Breast epithelium (tissue), 4 donors: ENCODE measurements at places on chromosomes 12 and 14.
A peak's percentile ranks its signal among the peaks of the same experiment; 100 is the strongest.

GRCh38 chr14:50263321-50263720 lies 31.9 kb upstream of the SOS2 start:
- no peak for DNase-seq

GRCh38 chr12:91590966-91591638 lies 408.5 kb upstream of the DCN start:
- DNase-seq: no peak

- DNase-seq: no peak
Measured at GRCh38 chr14:57979376-57980048, 113.6 kb upstream of the SLC35F4 start.

GRCh38 chr14:51121096-51121495 lies 26.2 kb upstream of the TRIM9 start:
- DNase-seq: no peak

- peak; percentile 13 for DNase-seq
Measured at GRCh38 chr14:103283916-103284315, 50.1 kb upstream of the EIF5 start.

DNA sequence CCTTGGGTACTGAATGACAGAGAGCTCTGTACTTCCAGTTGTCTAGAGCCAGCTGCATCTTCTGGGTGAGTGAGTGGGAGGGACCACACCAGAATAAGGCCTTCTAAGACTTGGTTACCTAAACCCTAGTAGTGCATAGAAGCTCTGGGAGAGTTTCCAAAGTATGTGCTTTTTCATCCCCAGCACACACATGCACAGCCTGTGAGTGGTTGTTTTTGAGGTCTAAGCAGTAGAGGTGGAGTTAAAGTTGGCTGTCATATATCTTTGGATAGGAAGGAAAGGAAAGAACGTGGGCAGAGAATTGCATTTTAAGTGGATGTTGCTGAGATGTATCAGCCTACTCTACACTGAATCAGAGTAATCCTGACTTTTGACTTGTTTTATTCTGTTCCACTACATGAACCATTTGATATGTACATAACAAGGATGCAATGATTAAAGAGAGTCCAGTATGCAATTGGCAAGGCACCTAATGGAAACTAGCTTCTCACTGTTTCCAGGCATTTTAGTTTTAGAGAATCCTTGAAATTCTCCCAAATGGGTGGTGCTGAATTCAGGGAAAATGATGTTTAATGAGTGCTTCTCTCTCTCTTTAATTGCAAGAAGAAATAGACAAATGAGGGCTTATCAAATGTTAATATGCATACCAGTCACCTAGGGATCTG lies 51.8 kb upstream of the PRICKLE1 start:
- DNase-seq: no peak

GRCh38 chr14:94857950-94858349 lies 88.0 kb upstream of the GSC start:
- no peak for DNase-seq

- DNase-seq: no peak
Measured at GRCh38 chr14:57820581-57820980, 45.3 kb downstream of the SLC35F4 start.

DNA sequence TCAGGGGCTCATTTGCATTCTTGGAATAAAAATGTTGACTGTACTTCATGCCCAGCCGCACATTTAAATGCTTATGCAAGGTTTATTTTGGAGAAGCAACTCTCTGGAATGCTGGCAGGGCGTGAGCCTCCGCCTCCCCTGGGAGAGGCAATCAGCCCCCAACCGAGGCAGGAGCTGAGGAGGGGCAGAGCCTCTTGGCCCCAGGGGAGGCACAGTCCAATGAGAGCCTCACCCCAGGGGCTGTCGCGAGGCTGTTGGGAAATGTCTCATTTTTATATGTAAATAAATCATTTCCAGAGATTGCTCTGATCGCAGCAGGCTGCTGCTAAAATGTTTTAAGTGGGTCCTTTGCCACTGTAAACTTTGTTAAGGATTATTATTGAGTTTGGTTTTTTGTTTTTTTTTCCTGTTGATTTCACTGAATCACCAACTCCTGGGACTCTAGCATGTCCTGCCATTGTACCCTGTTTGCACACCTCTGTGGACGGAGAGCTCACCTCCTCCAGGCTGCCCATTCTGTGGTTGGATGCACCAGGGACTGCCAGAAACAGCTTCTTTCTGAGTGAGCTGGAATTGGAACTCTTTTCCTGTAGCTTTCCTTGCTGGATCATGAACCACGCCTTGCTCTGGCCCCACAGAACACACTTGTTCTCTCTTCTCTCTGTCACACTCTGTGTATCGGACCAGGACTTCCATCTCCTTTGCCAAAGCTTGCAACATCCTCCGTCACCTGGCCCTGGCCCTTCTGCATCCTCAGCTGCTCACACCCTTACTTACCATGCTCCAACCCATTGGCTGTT lies 46.9 kb upstream of the FAM181A start:
- DNase-seq: no peak

DNA sequence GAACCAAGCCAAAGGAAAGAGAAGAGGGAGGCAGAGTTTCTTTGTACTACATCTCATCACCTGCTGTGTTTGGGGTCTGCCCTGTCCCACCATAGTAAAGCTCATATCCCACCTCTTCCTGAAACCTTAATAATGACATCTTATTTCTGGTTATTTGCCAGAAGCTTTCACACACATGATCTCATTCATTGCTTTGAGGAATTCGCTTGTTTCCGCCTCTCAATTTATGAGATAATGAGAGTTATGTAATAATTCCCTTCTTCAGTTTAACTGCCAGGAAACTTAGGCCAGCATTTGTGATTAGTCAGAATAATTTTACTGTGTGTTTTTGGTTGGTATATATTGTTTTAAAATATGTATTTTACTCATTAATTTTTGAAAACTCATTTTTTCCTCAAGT lies 205.2 kb downstream of the CACNA1C start:
- DNase-seq: no peak

- DNase-seq: no peak
Measured at GRCh38 chr12:101051901-101052550, 158.0 kb downstream of the SLC5A8 start.

DNA sequence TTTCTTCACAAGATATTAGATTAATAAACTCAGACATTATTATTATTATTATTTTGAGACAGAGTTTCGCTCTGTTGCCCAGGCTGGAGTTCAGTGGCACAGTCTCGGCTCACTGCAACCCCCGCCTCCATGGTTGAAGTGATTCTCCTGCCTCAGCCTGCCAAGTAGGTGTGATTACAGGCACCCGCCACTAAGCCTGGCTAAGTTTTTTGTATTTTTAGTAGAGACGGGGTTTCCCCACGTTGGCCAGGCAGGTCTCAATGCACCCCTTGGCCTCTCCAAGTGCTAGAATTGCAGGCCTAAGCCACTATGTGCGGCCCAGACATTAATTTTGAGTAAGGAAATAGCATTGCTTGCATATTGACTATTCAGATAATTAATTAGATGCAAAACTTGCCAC lies 554.9 kb upstream of the LRFN5 start:
- no peak for DNase-seq

DNA sequence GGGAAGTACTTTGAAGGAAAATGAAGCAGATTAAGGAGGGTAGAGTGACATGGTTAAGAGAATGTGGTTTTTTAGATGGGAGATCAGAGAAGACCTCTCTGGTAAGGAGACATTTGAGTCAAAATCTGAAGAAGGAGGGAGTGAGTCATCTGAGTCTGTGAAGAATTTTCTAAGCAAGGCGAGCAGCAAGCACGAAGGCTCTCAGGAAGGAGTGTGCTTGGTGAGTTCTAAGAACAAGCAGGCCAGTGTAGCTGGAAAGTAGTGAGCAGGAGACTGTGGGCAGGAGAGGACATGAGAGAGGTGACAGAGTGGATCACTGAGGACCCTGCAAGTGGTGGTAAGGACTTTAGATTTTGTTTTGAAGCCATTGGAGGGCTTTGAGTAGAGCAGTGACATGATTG lies 76.3 kb upstream of the FUT8 start:
- no peak for DNase-seq

GRCh38 chr14:97524589-97525319 lies 727.6 kb downstream of the VRK1 start:
- no peak for DNase-seq

GRCh38 chr12:65823513-65824375 lies 539 bp upstream of the HMGA2 start:
- no peak for DNase-seq

DNA sequence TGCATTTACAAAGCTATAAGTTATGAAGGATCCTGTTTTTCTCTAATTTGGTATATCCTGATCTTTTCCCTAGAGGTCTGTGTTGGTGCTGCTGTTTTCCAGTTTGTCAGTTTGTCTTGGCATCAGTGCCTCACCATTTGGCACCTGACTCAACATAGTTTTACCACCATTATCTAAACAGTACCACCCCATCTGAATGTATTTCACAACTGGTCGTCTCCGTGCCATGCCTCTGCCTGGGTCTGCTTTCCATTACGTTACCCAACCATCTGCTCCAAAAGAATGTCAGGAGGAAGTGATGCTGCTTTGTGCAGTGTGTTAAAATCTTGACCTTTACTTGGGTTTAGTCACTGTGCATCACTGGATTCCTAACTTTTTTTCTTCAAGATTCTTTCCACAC lies 129.3 kb upstream of the RASSF8 start:
- no peak for DNase-seq

DNA sequence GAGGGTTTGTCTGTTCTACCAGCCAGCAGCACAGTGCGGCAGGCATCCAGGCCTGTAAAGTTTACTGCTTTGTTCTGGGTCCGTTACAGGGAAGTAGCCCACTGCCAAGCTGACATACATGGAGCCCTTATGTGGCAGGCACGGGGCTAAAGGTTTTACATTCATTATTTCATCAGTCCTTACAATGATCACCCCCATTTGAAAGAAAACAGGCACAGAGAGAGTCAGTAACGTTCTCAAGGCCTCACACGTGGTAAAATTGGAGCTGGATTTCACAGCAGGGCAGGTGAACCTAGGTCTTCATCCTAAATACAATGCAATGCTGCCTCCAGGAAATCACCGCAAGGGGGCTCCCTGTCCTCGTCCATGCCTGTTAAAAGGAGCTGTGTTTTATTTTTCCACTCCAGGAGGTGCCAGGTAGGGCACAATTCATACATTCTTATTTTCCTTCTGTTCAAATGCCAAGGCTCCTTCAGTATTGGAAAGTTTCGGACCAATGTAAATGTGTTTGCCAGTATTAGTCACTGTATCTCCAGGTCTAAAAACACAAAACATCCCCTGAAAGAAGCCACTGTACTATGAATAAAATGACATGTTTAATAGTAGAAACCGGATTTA lies 172.2 kb upstream of the GZMB start:
- DNase-seq: peak; percentile 67

GRCh38 chr12:118432812-118433545 lies 56.6 kb downstream of the SUDS3 start:
- no peak for DNase-seq

DNA sequence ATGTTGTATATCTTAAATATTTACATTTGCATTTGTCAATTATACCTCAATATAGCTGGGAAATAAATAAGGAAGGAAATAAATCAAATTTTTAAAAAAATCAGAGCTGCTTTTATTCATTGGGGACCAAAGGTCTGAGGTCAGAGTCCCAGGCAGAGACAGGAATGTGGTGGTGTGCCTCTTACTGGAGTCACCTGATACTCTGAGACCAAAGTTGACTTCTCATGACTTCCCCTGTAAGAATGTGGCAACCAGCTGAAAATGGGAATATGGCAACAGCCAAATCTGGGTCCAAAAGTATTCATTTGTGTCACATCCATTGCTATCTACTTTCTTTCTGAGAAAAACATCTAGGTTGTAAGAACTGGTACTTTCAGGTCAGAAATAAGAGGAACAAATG lies 496.6 kb upstream of the TMPO start:
- DNase-seq: no peak

- no peak for DNase-seq
Measured at GRCh38 chr14:71931492-71932228, 569 bp upstream of the RGS6 start.
